Fibroblast of mammary gland (primary cell): ENCODE measurements at places on chromosomes 13 and 19.

- peak; percentile 5 for DNase-seq
Observed at GRCh38 chr19:21604351-21604926, 99.0 kb downstream of the ZNF429 start.

DNA sequence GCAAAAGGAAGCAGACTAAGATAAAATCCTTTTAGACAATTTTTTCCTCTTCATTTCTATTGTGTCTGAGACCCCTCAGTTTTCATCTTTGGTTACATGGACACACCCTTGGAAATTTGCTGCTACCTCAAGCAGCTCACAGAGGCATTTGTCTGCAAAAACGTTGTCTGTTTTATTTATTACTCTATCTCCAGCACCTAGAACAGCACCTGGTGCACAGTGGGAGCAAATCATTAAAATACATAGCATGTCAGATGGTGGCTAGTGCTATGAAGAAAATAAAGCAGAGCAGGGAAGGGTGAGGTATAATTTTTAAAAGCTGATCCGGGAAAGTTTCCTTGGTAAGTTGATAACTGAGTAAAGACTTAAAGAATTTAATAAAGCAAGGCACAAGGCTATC lies 14.3 kb upstream of the FAM124A start:
- DNase-seq: no peak

GRCh38 chr13:108924134-108924533 lies 294.7 kb downstream of the MYO16 start:
- peak; percentile 79 for DNase-seq

- no peak for DNase-seq
Observed at GRCh38 chr19:30310602-30311263, 61.5 kb upstream of the ZNF536 start.

- no peak for DNase-seq
Observed at GRCh38 chr13:57633141-57633949, 1.8 kb downstream of the PCDH17 start.

DNA sequence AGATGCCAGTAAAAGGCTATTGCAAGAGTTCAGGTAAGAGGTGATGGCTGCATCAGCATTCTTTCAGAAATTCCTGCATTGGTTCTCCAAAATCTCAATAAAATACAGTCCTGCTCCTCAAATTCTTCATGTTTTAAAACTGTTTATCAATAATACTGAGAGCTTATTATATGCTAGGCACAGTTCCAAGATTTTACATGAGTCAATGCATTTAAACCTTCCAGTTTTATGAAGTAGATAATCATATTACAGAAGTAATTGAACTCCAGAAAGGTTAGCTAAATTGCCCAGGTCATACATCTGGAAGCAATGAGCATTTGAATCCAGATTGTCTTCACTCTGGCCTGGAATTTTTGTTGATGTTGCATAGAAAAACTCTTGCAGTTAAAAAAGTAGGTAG lies 282.9 kb upstream of the SLITRK6 start:
- DNase-seq: no peak

DNA sequence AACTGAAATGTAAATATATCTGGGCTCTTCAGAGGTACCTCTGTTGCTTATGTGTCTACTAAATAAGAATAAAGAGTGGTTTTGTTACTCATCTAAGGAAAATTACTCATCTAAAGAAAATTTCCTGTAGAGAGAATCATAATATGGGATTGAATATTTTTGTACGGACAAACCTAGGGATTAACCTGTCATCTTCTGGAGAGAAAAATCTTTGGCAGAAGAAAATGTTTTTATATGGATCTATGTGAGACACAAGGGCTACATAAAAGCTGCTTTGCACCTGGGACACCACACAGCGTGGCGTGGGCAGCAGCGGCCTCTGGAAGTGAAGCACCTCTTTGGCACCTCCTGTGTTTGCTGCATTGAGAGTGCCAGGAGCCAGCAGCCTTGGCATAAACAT lies 242.9 kb upstream of the DACH1 start:
- no peak for DNase-seq

GRCh38 chr13:36696410-36697010 lies 22.7 kb downstream of the SERTM1 start:
- no peak for DNase-seq

DNA sequence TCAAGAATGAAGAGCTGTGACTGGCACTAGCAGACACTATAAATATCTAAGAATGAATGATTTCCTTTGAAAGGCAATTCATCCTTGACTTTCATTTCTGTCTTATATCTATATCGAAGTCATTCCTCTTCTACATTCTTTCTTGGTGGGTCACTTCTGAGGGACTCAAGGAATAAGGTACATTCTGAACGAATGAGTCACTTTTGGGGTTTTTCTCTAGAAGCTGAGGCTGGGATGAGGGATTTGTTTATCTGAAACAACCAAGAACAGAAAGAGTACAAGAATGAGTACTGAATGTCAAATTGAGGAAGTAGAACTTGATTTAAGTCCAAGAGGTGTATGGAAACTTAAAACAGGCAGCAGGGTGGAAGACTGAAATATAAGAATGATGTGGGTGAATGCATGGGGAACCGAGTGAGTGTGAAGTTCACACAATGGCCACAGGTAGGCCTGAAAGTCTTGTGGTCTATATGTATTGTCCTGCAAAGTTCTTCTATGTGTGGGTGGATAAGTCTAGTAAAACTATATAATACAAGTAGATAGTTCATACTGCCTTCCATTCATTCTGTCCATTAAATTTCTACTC lies 343.9 kb downstream of the OXGR1 start:
- DNase-seq: peak; percentile 89

- no peak for DNase-seq
Observed at GRCh38 chr13:50365408-50366391, 350.5 kb downstream of the KCNRG start.

- no peak for DNase-seq
Observed at GRCh38 chr13:40340368-40341095, 325.9 kb downstream of the FOXO1 start.

- DNase-seq: no peak
Observed at GRCh38 chr13:99351772-99352171, 44.6 kb upstream of the GPR183 start.

DNA sequence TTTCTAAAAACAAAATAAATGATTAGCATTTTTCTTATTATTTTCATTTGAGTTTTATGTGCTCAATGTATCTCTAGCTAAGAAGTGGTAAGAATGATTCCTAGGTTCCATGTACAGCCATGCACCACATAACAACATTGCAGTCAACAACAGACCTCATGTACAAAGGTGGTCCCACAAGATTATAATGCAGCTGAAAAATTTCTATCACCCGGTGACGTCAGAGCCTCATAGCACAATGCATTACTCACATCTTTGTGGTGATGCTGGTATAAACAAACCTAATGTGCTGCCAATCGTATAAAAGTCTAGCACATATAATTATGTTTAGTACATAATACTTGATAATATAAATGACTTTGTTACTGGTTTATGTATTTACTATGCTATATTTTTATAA lies 120.5 kb downstream of the SLC7A1 start:
- peak; percentile 88 for DNase-seq

DNA sequence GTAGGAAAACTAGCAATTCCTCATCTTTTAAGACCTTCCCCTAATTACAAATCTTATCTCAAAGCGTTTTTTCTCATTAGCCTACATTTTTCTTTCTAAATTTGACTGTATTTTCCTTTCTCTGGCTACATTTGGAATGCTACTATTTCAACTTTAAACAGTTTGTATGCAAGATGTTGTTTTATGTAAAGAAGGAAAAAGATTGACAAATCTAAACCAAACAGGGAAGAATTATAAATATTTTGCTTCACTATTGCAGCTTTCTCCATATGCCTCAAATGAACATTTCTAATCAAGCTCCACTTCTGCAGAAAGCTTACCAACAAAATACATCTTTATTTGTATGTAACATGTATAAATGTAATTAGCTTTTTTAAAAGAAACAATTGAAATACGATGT lies 156.2 kb downstream of the MZT1 start:
- DNase-seq: no peak

- no peak for DNase-seq
Observed at GRCh38 chr13:85249151-85249550, 550.1 kb downstream of the SLITRK6 start.

DNA sequence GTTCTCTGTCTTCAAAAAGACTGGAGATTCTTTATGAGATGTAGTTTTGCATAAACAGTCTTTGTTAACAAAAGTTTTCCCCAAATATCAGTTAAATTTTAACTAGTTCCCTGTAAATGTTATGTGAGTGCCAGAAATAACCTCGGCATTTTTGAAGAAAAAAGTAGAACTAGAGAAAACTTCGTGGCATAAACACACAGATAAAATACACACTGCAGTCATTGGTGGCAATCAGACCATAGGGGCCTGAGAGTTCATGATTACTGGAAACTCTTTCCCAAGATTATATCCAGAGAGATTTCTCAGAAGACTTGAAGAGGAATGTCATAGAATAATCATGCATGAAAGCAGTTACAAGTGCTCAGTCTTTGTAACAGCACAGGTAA lies 190.0 kb downstream of the MZT1 start:
- DNase-seq: no peak

DNA sequence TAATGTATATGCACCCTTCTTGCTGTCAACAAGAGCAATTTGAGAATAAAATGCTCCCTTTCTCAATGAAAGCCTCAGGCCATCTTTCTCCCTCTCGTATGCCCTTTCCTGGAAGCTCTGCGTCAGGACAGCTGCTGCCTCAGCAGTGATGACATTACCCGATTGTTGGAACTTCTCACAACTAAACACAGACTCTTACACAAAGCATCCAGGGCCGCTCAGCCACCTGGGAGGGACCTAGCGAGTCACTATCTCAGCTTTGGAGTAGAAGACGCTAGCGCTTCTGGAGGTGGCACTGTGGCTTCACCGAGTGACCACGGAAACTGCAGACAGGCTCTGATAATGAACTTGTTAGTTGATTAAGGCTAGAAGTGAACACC lies 153.2 kb upstream of the SOX1 start:
- no peak for DNase-seq

- no peak for DNase-seq
Observed at GRCh38 chr13:21942061-21942460, 271.2 kb downstream of the FGF9 start.

DNA sequence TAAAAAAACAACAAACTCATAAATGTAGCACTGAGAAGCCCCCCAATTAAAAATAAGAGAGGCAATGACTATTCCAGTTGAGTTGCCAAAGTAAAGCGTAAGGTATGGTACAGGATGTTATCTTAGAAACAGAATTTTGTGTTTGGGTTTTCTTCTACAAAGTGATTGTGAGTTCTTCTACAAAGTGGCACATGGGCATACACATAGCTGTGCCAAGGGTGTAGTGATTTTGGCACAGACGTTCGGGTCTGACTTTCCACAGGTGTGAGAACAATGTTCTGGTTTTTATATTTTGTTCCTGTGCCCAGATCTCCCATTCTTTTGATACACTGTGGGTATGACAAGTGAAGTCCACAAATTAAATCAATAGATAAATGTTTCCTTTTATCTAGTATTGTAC lies 190.1 kb upstream of the CSNK1A1L start:
- no peak for DNase-seq

GRCh38 chr13:89577301-89577700 lies 1770.2 kb upstream of the MIR17HG start:
- DNase-seq: no peak

- DNase-seq: no peak
Observed at GRCh38 chr13:69619651-69620050, 488.0 kb upstream of the ATXN8OS start.
